Stimulated activated CD8-positive, alpha-beta memory T cell treated with anti-CD3 and anti-CD28 coated beads, Interleukin-15, amount 100 ng/mL, for 24 hours (primary cell): ENCODE measurements at places on chromosomes 13 and 19.

GRCh38 chr19:11780431-11781020 lies 13.7 kb downstream of the ZNF441 start:
- DNase-seq, result no peak

DNA sequence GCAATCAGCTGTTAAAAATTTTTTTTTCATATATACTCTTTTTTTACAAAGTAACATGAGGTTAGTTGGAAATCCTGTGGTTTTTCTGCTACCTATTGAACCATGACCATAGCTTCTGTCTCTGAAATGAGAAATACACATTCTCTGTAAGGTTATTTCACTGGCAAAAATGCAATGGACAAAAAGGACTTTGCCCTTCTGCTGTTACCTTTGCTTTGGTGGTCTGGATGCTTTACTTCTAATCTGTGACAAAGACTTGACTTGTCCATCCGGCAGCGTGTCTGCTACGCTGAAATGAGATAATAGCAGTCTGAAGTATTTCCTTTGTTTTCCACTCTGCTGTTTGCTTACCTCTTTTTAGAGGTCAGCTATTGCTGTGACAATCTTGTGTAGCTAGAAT lies 412.8 kb downstream of the SLITRK6 start:
- no peak for DNase-seq

GRCh38 chr19:6983448-6983847 lies 37.8 kb downstream of the MBD3L2B start:
- DNase-seq, result no peak

GRCh38 chr19:39582442-39582841 lies 19.9 kb upstream of the LGALS13 start:
- no peak for DNase-seq
